Fibroblast of skin of right quadriceps (primary cell): ENCODE measurements at places on chromosomes 6 and 20.
A peak's percentile ranks its signal among the peaks of the same experiment; 100 is the strongest.

DNA sequence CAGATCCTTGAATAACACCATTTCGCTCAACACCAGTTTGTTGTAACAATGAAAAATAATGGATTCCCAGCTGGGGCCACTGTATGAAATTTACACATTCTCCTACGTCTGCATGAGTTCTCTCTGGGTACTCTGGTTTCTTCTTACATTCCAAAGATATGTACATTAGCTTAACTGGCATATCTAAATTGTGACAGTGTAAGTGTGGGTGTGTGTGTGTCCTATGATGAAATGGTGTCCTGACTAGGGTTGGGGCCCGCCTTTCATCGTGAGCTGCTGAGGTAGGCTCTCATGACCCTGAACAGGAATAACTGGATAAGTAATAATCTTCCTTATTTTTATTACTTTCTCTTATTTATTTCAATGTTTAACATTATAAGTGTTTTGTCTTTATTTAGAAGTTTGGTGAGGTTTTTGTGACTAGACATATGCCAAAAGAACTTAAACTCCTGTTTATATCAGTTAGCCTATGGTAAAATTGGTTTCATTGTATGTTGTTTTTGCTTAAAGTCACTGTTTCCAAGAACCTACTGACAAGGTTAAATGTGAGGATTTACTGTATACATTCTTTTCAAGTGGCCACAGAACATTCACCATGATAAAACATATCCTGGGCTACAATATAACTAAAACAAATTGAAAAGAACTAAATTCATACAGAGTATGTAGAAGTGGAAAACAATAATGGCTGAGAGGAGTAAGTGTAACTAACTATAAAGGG, 42.4 kb downstream of the RBL1 start:
- DNase-seq: no peak

- no peak for DNase-seq
These were observed 62.7 kb downstream of the DZANK1 start for GRCh38 chr20:18404172-18404571.

DNA sequence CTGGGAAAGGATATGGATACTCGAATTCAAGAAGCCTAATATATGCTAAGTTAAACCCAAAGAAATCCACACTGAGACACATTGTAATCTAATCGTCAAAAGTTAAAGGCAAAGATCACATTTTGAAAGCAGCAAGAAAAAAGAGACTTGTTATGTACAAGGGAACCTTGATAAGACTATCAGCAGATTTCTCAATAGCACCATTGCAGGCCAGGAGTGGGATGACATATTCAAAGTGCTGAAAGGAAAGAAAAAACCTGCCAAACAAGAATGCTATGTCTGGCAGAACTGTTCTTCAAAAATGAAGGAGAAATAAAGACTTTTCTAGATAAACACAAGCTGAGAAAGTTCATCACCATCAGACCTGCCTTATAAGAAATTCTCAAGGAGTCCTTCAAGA, 75.2 kb downstream of the COL21A1 start:
- DNase-seq: no peak

- no peak for DNase-seq
These were observed 11.3 kb upstream of the RBCK1 start for GRCh38 chr20:396619-397431.

DNA sequence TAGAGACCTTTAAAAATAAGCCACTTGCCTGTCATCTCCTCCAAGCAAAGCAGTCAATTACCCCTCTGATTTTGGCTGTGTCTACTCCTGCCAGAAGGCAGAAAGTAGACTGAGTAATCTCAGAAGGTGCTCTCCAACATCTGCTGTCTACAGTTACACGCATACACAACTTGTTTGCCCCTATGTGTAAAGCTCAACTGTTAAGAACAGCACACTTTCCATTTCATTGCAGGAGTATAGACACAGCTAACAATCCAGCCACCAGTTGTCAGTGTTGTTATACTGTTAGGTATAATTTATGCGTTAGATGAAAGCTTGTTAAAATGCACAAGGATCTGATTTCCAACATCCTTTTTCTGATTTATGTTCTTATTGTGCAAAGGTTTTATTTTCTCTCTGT, 88.2 kb downstream of the SAMD3 start:
- no peak for DNase-seq

GRCh38 chr20:53950031-53950430, 120.4 kb downstream of the BCAS1 start:
- peak; percentile 61 for DNase-seq

DNA sequence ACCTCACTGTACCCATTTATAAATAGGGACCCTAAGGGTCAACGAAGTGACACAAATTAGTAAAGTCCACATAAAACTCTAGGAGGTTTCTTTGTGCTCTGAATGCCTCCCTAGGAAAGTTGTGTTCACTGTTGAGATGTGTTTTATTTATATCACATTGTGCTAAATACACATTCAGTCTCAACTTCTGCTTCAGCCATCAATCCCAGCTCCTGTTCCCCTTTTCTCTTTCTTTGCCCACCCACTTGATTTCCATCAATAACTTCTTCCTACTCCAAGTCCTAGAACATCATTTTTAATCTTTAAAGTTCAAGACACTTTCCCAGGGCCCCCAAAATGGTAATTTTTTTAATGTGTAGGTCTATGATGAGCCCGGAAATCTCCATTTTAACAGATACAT, 208.3 kb upstream of the RAB32 start:
- no peak for DNase-seq

DNA sequence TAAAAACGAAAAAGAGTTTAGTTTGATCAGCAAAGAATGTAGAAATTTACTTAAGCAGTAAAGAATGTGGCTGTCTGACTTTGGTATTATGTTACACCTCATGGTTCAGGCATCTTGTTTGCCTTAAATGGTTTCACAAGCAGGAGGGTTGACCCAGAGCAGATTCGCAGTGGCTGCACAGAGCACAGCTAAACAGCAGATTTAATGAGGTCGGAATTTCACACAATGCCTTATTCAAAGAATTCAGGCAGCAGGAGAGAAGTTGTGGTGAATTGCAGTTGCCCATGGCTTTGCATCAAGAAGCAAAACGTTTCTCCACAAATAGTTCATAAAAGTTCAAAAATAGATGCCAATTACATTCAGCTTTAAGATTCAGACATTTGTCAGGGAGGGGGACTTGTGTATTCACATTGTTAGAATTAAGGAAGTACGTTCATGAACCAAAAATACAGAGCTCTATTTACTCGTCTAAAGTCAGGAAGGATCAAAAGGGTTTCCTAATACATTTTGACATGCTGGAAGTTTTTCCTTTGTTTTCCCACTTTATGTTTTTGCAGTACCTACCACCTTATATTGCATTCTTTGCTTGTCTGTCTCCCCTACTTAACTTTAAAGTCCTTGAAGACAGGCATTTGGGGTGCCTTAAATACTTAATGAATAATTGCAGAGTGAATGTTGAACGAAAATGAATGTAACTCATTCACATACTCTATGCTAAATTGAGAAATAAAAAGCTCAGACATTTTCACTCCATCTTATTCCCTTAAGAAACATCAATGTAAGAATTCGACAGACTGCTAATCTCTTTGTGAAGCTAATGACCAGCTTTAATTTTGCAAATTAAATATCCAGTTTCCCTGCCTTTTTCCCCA, 1163.6 kb upstream of the CITED2 start:
- peak; percentile 100 for DNase-seq

GRCh38 chr6:168415993-168416530, 24.9 kb upstream of the SMOC2 start:
- DNase-seq: no peak

GRCh38 chr20:58436868-58437645, 48.0 kb downstream of the VAPB start:
- no peak for DNase-seq

- no peak for DNase-seq
These were observed 131.2 kb upstream of the CDYL start for GRCh38 chr6:4644996-4645395.

DNA sequence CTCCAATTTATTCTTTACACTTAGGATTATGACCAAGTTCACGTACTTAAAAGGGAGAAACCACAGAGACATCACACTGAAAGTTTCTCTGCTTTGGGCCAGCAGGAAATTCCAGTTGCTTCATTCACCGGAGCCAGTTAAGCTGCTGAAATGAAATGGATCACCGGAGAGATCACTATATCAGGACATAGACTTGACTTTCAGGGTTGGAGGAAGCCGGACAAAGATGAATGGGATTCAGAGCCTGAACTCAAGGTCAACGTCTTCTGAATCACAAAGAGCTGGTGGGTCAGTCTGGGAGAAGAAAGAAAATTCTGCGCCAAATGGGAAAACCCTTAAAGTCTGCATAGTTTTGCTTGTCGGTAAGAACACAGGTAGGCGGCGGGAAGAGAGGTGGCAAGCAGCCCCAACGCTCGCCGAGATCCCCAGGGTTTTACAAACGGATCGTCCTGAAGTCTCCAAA, 81.9 kb upstream of the CCDC28A start:
- DNase-seq: peak; percentile 83

DNA sequence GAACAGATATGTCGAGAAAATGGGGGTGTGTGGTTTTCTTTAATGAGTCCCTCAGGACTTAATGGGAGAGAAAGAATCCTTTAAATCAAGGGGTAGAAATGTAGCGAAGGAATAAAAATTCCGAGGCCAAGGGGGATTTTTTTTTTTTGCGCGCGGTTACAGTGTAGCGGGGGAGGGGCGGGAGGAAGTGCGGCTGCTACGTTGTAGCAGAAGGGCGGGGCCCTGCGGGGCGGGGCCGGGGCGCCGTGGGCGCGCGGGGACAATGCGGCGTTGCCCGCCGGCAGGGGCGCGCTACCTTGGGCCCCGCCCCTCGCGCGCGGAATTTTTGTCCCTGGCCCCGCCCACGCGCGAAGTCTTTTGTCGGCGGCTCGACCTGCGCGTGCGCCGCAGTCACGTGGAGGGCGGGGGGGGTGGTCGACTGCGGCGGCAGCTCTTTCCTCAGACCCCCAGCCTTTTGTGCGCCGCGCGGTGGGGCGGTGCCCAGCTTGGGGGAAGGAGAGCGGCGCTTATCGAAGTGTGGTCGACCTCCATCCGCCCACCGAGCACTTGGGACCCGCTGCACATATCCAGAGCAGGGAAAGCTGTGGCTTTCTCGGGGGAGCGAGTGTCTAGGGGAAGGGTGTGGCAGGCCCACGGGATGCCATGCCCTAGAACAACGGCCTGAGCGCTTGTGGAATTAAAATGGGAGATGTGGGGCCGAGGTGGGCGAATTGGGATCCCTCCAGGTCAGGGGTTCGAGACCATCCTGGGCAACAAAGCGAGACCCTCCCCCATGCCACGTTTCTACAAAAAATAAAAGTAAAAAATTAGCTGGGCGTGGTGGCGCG, 1.3 kb downstream of the TUBB start:
- peak; percentile 93 for DNase-seq

GRCh38 chr20:12455148-12455547, 537.5 kb downstream of the BTBD3 start:
- no peak for DNase-seq

DNA sequence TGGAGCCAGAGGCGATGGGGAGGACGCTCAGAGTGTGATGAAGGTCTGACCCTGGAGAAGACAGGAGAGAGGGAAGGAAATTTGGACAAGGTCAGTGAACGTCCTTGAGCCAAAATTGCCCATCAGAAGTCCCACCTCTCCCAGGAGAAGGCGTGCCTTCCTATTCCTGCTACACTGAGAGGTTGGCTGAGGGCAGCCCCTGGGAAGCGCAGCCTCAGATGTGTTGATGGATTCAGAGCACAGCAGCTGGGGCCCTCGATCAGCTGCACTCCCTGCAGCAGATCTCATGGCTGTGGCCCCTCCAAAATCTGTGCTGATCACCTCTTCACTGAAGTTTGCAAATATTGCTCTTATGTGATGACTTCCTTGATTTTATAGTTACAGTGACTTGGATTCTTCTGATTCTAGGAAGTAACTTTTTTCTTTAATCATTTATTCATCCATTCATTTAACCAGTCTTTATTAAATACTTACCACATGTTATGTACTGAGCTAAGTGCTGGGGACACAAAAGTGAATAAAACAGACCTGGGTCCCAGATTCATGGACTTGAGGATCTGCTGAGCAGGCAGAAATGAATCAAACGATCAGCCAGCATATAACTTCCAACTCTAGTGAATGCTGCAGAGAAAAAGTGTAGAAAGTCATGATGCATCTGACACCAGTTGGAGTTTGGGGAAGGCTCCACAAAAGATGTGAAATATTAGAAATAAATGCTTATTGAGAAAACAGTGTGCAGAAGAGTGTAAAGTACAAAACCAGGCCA, 69.6 kb upstream of the ARMC2 start:
- no peak for DNase-seq

GRCh38 chr20:9269280-9269971, 200.5 kb downstream of the PLCB4 start:
- peak; percentile 34 for DNase-seq
